AG08396 (cell line): ENCODE measurements at places on chromosomes 1 and 21.

GRCh38 chr21:20652846-20653245 is 345.4 kb upstream of the NCAM2 start:
- DNase-seq: no peak

- DNase-seq: no peak
Observed at GRCh38 chr1:30225357-30225756, 498.0 kb downstream of the MATN1 start.

- DNase-seq: no peak
Observed at GRCh38 chr1:229122606-229123005, 148.3 kb upstream of the RAB4A start.

- DNase-seq: no peak
Observed at GRCh38 chr1:214248311-214249085, 32.5 kb upstream of the SMYD2 start.

DNA sequence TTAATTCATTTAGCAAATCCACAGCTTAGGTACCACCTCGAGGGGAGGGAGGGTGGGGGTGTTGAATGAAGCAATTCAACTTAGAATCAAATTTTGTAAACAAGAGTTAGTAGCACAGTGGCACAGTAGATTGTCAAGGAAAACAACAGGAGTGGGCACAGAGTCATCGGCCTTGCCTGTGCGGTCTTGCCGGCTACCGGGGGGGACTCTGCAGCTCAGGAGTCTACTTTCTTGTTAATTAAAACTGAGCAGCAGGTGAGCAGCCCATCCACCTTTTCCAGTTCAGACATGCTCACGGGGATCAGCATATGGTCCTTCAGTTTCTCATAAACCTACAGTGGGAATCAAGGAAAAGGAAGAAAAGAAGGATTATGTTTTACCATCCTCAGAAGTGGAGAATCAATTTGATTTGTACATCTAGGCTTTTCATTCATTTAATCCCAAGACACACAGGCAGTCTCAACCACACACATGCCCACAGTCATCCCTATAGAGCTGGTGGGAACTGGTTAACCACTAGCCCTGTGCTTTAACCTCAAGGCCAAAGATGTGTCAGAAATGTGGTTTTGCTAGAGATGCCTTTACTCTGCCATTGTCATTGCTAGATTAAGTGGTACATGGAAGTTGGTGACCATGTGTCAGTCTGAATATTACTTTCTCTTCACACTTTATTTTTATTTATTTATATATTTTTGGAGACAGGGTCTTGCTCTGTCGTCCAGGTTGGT is 45.0 kb upstream of the BCL10 start:
- DNase-seq: no peak

DNA sequence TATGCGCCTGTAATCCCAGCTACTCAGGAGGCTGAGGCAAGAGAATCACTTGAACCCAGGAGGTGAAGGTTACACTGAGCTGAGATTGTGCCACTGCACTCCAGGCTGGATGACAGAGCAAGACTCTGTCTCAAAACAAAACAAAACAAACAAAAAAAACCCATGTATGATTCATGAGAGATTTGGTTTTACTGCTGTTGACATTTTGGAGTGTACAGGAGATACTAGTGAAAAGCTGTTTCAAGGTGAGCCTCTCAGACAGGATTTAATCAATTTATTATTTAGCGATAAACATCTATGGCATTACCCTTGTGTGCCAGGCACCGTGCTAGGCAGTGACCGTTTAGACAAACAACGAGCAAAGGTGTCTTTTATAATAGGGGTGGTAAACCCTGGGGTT is 16.5 kb downstream of the LHX4 start:
- no peak for DNase-seq

- no peak for DNase-seq
Observed at GRCh38 chr1:159970932-159971342, 16.9 kb upstream of the SLAMF9 start.

DNA sequence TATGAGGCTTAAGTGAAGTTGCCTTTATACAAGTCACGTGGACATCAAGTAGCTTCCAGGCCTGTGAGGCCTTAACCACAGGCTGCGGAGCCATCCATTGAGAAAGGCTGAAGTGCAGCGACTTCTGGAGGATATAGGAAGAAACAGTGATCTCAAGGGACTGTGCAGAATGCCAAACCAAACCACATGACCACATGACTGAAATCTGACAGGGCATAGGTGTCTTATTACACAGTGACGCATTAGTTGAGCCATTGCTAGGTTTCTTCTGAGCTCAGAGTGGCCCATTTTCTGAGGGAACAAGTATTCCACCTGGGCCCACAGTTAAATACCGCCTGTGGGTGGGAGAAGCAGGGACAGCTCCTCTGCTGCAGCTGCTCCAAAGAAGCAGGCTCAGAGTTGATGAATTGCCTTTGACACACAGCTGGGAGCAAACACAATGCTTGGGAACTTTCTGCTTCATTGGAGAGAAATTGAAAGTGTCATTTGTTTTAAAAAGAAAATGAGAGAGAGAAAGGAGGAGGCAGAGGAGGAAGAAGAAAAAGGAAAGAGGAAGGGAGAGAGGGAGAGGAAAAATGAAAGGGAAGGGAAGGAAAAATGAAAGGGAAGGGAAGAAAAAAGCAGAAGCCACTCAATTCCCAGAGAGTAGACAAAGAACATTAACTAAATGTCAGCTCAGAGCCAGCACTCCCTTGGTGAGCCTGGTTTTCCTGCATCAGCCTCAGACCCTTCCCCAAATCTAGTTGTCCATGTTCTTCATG is 94.4 kb downstream of the COLGALT2 start:
- peak; percentile 64 for DNase-seq

DNA sequence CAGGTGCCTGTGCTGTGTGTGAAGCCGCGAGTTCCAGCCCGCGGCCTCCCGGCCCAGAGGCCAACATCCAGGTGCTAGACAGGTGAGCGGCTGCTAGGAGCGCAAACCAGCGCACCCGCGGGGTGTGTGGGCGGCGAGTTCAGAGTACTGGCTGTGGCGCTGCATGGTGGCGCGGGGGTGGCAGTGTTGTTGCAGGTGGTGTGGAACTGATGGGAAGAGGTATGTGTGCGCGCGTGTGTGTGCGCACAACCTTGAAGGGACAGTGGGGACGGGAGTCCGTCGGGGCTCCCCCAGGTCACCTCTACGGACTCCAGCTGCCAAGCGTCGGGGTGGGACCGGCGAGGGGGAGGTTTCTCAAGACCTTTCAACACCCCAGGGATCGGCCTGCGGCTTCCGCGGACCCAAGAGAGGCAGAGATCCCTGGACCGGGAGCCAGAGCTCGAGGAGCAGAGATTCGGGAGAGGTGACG is 433 bp upstream of the DMBX1 start:
- no peak for DNase-seq

DNA sequence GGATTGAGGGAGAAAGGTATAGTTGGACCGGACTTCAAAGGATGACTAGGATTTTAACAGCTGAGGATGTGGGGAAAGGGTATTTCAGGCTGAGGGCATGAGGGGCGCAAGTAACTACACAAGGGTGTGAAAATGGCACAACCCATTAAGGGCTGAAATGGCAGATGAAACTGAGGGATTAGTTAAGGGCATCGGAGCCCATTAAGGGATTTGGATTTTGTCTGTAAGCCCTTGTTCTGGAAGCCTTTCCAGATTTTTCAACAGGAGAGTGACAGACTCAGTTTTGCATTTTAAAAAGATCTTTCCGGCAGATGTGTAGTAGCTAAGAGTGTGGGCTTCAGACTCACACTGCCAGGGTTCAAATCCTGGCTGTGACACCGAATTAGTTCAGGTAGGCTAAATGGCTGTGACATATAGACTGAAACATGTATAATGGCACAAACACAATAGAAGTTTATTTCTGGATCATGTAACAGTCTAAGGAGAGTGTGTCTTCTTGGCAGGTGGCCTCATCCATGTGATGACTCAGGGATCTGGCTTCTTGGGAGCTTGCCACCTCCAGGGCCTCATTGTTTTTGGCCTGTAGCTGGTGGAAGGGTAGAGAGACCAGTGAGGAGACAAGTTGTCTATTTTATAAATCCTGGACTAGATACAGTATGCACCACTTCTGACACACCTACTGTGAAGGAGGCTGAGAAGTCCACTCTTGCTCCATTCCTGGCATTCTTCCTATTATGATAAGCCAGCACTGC is 49.6 kb downstream of the UBE2T start:
- DNase-seq: peak; percentile 85

DNA sequence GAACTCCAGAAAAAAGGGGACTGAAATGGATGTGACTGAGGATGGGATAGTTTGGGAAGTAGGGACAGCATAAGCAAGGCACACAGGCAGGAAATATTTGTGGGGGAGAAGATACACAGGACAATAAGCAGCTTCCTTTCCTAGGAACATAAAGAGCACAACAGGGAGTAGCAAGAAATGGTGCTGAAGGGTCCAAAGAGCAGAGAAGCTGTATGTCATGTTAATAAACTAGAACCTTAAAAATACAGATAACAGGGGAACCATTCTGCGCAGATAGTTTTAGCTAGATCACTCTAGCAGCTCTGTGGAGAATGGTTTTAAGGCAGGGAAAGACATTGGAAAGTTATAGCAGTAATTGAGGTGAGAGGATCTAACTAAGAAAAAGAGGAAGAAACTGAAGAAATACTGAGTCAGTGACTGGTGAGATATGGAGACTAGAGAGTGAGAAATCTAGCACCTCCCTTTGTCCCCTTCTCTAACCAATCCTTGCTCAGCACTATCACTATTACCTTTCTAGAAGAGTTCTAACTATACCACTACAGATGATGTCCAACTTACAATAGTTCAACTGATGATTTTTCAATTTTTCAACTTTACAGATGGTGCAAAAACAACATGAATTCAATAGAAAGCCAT is 95.0 kb downstream of the CDC42BPA start:
- DNase-seq: no peak

DNA sequence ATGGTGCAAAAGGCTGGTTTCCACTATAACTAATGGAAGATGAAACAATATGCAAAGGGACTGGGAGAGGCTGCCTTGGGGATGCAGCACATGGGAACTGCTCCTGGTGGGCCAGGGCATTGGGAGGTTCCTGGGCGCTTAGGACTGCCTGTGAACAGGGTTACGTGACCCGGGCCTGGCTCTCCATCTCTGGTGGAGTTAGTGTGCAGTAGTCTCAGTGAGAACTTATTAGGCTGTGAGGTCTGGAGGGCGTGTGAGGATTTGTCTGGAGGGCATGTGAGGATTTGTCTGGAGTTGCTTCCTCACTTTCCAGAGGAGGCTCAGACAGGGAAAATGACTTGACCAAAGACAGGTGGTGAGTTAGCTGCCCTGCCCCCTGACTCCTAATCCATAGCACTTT is 1.5 kb upstream of the ETV3L start:
- DNase-seq: no peak

DNA sequence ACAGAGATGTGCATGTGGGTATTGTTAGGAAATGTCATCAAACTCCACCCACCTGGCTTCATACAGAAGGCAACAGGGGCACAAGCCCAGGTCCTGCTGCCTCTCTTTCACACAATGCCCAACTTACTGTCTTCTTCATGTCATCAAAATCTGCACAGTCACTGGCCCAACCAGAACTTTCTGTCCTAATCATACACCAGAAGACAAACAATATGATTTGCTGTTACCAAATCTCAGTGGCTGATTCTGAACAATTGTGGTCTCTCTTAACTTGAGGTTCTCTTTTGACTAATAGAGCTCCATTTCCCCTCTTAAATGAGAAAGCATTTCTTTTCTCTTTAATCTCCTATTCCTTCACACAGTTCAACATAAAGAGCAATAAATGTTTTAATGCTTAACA is 7.7 kb downstream of the HSD3B2 start:
- DNase-seq: no peak

DNA sequence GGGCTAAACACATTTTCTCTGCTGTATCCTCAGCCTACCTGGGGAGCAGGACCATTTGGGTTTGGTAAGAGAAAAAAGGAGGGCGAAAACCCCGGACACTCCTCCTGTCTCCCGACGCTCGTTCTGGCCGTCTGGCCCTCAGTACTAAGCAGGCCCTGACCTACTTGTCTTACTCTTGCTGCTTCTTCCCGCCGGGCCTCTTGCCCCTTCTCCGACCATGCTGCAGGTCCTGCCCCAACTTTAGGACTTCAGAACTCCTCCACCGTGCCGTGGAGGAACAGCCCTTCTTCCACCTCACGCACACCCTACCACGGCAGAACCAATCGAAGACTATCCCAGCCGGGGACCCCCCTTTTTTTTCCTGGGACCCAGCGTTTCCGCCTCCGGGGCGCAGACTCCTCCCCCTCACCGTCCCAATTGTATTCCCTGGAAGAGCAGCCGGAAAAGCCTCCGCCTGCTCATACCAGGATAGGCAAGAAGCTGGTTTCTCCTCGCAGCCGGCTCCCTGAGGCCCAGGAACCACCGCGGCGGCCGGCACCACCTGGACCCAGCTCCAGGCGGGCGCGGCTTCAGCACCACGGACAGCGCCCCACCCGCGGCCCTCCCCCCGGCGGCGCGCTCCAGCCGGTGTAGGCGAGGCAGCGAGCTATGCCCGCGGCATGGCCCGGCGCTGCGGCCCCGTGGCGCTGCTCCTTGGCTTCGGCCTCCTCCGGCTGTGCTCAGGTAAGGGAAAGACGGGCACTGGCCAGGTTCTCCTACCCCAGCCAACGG is at the start of gene CHRNB2:
TSS of gene CHRNB2 (plus strand) at position 393 of the 771 bp plus-strand sequence. CDS start at position 660, 267 bp downstream.
- peak; percentile 90 for DNase-seq

GRCh38 chr1:225519166-225519863 is 91.5 kb upstream of the LBR start:
- peak; percentile 12 for DNase-seq

- no peak for DNase-seq
Observed at GRCh38 chr21:41374177-41374712, 12.4 kb downstream of the MX2 start.

GRCh38 chr1:227604446-227604845 is 41.1 kb downstream of the ZNF678 start:
- DNase-seq: no peak

DNA sequence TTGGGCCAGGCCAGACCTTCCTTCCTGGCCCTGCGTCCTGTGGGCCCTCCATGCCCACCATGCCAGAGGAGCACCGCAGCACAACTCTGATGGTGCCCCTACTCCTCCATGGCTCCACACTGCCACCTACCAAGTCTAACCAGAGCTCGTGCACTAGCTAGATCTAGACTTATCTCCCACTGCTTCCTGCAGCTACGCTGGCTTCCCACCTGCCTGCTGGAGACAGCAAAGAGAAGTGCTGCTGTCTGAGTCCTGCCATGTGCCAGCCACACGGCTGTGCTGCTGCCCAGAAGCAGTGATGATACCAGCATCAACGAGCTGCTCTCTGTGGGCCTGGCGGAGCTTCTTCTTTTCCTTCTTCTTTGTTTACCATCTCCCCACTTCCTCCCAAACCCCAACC is 4.5 kb downstream of the GUCA2B start:
- no peak for DNase-seq

DNA sequence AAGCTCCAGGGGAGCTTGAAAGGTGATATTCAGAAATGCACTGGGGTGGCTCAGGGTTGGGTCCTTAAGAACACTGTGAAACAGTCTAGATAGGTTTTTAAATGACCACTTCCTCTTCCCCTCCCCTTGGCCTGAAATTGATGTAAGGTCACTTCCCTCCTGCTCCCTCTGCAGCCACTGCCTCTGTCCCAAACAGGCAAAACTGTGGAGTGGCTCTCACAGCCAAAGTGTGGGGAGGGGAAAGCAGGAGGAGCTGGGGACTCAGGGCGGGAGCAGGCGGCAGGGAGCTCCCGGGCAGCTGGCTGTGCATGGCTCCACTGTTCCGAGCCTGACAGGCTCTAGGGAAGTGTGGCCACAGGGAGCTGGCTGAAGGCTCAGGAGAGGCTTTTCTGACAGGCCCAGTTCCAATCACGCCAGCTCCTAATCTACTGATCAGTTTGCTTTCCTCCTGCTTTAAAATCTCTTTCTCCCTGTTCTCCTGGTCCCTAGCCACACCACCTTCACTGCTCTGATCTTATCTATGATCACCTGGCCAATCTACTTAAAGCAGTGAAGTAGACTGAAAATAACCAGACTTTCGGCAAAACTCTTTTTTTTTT is 5.1 kb upstream of the CSRP1 start:
- no peak for DNase-seq
